Umbilical cord (tissue), 2 donors: ENCODE measurements at places on chromosomes 3 and 15.
A peak's percentile ranks its signal among the peaks of the same experiment; 100 is the strongest.

- DNase-seq: no peak
These were observed 252.4 kb upstream of the C2CD4B start for GRCh38 chr15:62417439-62417838.

DNA sequence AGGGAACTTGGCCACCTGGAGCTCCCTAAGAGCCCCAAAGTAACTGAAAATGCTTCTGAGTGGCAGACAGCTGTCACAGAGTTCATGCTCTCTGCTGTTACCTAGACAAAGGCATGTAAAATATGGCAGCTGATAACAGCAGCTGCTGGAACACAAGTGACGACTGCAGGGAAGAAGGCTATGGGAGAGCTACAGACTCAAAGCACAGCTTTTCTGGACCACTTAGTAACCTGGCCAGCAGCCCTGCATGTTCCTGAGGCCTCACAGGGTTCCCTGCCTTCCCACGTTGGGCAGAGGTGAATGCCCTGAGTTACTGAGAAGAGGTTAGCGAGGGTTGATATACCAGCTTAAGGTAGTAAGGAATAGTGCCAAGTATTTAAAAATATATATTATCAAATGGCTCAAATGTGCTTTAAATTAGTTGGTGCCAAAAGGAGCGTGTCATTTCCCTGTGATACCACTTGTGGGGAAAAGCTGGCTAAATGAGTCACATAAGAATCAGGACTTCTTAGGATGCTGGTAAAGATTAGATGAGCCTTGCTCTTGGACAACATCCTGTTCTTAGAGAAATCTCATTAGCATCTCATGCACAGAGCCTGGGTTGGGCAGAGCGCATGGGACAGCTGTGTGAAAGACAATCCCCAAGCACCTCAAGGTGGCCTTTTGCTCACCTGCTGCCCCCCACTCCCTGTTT lies 76.4 kb upstream of the SCN5A start:
- DNase-seq: no peak

- DNase-seq: no peak
These were observed 185.2 kb upstream of the CFAP20DC start for GRCh38 chr3:59234884-59235633.

GRCh38 chr15:59170295-59171066 lies 36.2 kb upstream of the LDHAL6B start:
- DNase-seq: peak; percentile 86

DNA sequence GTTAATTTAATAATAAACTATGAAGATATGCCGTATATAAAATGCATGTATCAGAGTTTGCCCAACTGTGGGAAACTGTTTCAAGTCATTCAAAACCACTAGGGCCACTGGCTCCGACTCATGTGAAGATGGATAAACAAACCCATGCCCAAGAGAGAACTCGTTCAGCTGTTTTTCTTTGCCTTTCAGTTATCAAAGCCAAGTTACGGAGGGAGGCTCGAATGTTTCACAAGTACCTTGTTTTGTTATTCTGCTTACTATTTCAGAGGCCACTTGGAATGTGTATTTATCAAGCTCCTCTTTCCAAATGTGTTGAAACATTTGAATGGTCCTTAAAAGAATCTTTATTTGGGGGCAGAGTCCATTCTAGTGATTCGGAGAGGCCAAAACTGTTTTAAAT lies 82.1 kb downstream of the DUT start:
- DNase-seq: no peak
